Osteocyte (in vitro differentiated cells): ENCODE measurements at places on chromosomes 1 and 21. TPM values are rescaled to one million over a fixed set of nuclear protein-coding genes. Genes with fewer than 3 reads are reported as not detected.

Gene C1orf56
- total RNA-seq, result 4.7 and 5.2 TPM in 2 replicates

Gene MATN1
- 0.39 and 0.99 TPM in 2 replicates for total RNA-seq

Gene MEGF6
- total RNA-seq, result 255 and 262 TPM in 2 replicates

GRCh38 chr1:172473302-172473701, 29.4 kb upstream of the PIGC start:
- H3K4me3 ChIP-seq, result no peak overlapping the region
- DNase-seq, result no peak
- no peaks in the 10 kb centered on the region for H3K36me3 ChIP-seq
- H3K27ac ChIP-seq, result no peak overlapping the region
- peaks cover 17% of the 10 kb centered on the region for H3K27me3 ChIP-seq
- H3K4me1 ChIP-seq, result no peaks in the 10 kb centered on the region

Gene C1orf87
- total RNA-seq, result 0.94 and 1.0 TPM in 2 replicates

GRCh38 chr1:23741609-23742008, 1.7 kb upstream of the ELOA start:
- no peaks in the 10 kb centered on the region for H3K27me3 ChIP-seq
- DNase-seq, result no peak
- peaks cover 29% of the 10 kb centered on the region for H3K4me1 ChIP-seq
- H3K4me3 ChIP-seq, result peak overlapping the region; percentile 82

DNA sequence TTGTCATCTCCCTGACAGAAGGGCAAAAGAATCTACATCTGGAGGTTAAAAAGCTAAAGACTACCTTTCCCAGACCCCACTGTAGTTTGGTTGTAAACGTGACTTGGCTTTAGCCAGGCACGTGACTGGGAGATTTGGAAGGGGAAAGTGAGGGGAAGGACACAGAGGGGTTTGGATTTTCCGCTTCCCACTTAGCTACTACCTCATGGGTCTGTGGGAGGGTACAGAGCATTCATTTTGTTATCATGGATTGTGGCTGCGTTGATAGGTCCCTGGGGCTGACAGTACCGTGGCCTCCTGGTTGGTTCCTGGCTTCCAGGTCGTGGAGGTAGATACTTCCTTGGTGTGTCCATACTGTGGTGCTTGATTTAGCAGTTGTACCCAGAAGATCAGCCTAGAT, 2.6 kb downstream of the CHD1L start:
- peaks cover 20% of the 10 kb centered on the region for H3K4me1 ChIP-seq
- H3K27me3 ChIP-seq, result no peaks in the 10 kb centered on the region

GRCh38 chr1:231493421-231494185, 34.9 kb upstream of the TSNAX start:
- DNase-seq, result no peak
- H3K4me3 ChIP-seq, result no peak overlapping the region
- no peak overlapping the region for H3K27ac ChIP-seq
- peaks cover 2% of the 10 kb centered on the region for H3K27me3 ChIP-seq
- H3K36me3 ChIP-seq, result no peaks in the 10 kb centered on the region

- no peak for DNase-seq
- peaks cover 18% of the 10 kb centered on the region for H3K36me3 ChIP-seq
- peak overlapping the region; percentile 18 for H3K27ac ChIP-seq
Observed at GRCh38 chr1:208093754-208094719, 150.1 kb downstream of the PLXNA2 start.

Gene FAM43B
- total RNA-seq, result 0.37 and 0.43 TPM in 2 replicates

GRCh38 chr1:167627615-167627864, 2.5 kb upstream of the RCSD1 start:
- peaks cover 11% of the 10 kb centered on the region for H3K4me1 ChIP-seq
- peaks cover 35% of the 10 kb centered on the region for H3K27me3 ChIP-seq
- DNase-seq, result no peak
- H3K36me3 ChIP-seq, result no peaks in the 10 kb centered on the region

Gene HSD3B2
- total RNA-seq, result not detected in 2 replicates

DNA sequence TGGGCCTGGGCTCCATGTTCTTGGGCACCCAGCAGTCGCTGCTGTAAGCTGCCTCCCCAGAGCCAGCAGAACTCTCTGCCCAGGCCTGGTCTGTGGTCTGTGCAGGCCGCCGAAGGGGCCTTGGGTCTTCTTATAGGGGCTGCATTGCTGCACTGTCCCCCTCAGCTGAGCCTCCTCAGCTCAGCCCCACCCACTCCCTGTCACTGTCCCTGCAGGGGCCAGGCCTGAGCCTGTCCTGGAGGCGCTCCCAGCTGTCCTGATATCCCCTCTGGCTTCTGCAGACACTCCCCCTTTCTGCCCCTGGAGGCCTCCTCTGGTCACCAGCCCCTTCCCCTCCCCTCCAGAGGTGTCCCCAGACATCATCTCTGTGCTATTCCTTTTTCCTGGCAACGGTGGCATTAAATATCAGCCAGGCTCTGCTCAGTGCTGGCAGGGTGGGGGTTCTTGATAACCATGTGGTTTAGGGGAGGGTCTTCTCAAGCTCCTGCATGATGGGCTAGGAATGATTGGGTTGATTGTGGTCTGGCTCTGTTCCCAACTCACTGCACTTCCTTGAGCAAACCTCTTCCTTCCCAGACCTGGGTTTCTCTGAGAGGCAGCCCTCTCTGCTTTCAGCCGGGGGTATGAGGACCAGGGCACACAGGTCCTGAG, 3.7 kb upstream of the FOXO6 start:
- H3K27me3 ChIP-seq, result peaks cover 3% of the 10 kb centered on the region
- H3K4me1 ChIP-seq, result peaks cover 30% of the 10 kb centered on the region
- no peak for DNase-seq
